ENCODE measurements at places on chromosomes 3 and 15.

DNA sequence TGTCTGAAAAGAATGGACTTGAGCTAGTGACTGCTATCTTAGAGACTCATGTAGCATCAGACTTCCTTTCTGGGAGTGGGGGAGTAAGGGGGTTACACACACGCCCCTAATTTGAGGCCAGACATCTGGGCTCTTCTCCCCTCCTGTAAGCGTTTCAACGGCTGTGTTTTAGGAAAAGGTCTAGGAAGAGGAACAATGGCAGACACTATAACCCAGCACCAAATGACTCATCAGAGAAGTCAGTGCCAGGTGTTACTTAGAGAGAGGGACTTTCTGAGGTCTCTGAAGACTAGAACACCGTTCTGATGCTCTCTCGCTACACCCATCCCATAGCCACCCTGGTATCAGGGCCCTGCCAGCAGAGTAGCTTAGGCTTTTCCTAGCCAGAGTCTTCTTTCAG is 65.5 kb downstream of the SSUH2 start:
- no peak for DNase-seq

- no peak for DNase-seq
These were observed 45.2 kb downstream of the SPRED1 start for GRCh38 chr15:38297623-38298388.

GRCh38 chr15:78242128-78242527 is 7.8 kb upstream of the ACSBG1 start:
- no peak for DNase-seq

DNA sequence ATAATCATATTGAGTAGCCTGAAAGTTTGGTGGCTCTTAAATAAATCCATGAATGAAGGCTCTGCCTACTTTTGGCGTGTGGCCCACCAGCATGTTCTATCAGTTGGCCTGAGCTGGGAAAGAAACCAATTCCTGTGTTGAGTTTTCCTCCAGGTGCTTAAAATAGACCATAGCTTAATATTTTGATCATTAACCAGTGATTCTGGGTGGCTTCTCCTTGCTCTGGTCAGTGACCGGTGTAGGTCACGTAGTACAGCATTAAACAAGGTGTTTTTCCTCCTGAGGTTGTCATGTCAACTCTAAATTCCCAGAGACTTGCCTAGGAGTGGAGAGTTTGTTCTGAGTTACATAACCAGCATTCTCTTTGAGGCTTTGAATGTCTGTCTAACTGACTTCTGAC is 1.3 kb downstream of the HHLA2 start:
- no peak for DNase-seq

- no peak for DNase-seq
These were observed 136.0 kb upstream of the PTPRG start for GRCh38 chr3:61425356-61425755.

DNA sequence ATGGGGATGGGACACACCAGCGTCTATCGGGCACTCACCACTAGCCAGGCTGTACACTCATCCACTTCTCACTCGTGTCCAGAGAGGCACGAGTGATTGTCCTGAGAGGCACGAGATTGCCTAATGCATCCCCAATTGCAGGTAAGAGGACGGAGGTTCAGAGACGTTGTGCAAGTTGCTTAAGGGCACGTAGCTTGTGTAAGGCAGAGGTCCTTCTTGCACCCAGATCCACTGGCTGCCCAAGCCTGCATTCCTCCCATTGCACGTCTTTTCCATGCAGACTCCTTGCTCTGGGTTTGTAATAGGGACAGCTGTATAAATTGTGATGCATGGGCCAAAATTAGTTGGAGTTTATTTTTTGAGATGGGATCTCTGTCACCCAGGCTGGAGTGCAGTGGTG is 264.3 kb downstream of the PLCL2 start:
- no peak for DNase-seq

- no peak for DNase-seq
These were observed 63.4 kb downstream of the LRIG1 start for GRCh38 chr3:66437341-66437929.

- peak; percentile 7 for DNase-seq
These were observed 750 bp downstream of the SLC33A1 start for GRCh38 chr3:155853214-155854140.

DNA sequence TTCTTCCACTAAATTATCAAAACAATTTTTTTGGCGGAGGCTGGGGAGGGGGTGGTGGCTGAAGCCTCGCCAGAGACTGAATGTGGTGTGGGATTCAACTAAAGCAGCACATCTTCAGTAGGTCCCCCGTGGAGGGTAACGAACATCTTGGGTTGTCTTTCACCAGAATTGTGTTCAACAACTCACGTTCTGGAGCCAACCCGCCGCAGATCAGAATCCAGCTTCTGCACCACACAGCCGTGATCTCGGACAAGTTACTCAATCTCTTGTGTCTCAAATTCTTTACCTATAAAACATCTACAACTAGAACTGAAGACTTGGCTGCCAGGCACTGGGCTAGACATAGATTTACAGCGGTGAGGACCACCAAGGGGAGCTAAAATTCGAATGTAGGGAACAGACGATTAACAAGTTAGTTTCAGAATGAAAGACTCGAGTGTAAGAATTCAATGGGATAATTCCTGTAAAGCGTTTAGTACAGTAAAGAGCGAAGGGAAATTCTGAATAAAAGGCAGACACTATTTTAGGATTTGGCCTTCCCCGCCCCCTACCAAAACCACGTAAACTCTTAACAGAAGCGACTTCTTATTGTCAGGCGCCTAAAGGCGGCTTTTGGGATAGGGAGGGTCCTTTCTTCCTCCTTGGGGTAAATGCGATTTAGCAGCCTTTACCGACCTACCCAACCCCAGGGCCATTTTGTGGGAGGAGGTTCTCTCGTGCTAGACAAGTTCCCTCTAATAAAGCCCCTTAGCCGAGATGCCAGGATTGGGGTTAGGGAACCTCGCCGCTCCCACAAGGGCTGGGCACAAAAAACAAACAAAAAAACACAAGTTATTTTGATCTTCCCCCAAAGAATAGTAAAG is 697 bp upstream of the RAB5A start:
- DNase-seq, result no peak

DNA sequence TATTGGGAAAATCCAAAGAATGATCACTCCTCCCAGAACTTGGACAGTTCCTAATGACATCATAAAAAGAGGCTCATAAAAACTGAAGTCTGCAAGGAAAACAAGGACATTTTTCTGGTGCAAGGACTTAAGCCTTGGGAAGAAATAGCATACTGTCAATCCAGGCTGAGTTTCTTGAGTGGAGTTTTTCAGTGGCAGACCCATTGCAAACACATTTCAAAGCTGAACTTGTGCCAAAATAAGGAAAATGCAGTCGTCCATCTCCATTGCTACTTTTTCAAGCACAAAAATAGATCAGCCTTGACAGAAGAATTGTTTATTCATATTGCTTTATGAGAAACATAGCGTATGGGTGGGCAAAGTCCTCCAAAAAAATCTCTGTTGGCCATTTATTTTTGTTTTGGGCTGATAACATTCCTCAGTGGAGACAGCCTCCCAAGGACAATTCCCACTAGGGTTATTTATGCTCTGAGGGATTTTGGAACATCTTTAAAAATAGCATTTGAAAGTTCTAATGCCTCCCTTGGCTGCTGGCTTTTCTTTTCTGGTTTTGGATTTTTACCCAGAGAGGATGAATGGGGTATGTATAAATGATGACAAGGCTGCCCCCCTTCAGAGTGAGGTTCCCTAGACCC is 220.0 kb downstream of the CADPS start:
- DNase-seq, result no peak

- DNase-seq, result no peak
These were observed 11.2 kb downstream of the ATP8B4 start for GRCh38 chr15:50107591-50108408.

- peak; percentile 3 for DNase-seq
These were observed 296.6 kb downstream of the SUCLG2 start for GRCh38 chr3:67357610-67358458.

GRCh38 chr3:129474984-129475804 is 35.2 kb downstream of the IFT122 start:
- DNase-seq, result no peak

DNA sequence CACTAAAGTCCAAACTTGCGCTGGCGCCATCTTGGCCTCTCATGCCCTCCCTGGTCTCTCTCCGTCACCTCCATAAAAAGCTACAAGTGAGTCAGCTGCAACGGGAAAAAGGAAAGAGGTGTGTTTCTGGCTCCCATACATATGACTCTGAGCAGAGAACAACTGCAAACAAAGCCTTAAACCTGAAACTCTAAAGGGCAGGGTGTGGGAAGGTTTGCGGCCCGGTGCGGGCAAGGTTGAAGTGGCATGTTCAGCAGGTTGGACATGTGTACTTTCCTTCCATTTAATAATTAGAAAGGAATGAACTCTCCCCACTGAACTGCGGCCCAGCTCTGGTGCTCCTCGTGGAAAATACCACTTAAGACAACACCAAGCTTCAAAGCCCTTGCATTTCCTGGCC is 59.0 kb upstream of the PPARG start:
- DNase-seq, result no peak

DNA sequence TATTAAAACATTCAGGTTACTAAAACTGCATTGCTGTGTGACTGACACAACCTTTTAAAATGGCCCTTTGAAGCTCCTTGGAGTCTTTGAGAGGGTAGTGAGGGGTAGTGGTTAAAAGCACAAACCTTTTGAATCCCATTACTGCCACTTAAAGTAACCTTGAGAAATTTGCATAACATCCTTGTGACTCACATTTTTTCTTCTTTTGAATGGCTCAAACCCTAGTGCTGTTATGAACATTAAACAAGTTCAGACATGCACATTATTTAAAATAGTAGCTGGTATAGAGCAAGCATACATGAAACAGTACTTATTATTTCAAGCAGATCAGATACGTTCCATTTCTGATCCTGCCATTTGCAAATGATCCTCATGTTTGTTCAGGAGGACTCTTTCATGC is 3.7 kb upstream of the CLDN1 start:
- DNase-seq, result no peak

DNA sequence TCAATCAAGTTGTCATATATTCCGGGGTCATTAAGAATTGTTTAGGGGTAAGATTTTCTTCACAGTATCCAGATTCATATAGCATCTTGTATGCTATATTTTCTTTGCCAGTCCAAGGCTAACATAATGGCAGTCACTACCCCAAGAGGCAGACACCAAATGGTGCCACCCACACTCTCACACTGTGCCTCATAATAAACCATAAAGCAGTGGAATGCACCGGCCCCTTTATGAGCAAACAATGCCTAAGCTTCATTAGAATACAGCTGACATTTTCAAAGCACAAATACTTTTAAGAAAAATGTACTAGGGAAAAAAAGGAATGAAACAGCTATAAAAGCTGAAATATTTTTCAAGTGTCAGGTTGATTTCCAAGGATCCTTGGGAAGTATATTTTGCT is 121.6 kb downstream of the TFDP2 start:
- peak; percentile 8 for DNase-seq

DNA sequence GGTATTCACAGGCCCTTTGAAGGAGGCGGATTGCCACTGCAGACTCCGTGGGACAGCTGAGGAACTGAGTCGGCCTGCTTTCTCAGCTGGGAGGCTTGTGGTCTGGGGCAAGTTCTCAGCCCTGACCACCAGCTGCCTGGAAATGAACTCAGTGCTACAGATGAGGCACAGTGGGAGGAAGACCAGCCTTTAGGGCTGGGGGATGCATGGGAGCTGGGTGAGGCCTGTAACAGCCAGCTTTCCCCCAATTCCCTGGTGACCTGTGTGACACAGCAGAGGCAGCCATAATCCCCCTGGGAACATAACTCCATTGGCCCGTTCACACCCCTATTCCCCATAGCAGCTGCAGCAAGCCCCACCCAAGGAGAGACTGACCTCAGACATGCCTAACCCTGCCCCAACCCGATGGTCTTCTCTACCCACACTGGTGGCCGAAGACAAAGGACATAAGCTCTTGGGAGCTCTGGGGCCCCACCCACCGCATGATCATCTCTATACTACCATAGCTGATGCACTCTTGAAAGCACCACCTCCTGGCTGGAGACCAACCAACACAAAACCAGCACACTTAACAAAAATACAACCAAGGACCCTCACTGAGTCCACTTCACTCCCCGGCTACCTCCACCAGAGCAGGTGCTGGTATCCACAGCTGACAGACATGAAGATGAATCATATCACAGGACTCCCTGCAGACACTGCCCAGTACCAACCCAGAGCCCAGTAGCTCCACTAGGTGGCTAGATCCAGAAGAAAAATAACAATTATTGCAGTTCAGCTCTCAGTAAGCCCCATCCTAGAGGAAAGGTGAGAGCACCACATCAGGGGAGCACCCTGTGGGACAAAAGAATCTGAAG is 24.9 kb downstream of the ZMAT3 start:
- no peak for DNase-seq

GRCh38 chr15:65940618-65940909 is 71.3 kb downstream of the RAB11A start:
- no peak for DNase-seq

GRCh38 chr3:157033001-157033400 is 126.9 kb downstream of the CCNL1 start:
- DNase-seq, result no peak

GRCh38 chr3:171169866-171170265 is 143.3 kb upstream of the SLC2A2 start:
- DNase-seq, result no peak

- no peak for DNase-seq
These were observed 798 bp downstream of the GCHFR start for GRCh38 chr15:40764629-40765103.

DNA sequence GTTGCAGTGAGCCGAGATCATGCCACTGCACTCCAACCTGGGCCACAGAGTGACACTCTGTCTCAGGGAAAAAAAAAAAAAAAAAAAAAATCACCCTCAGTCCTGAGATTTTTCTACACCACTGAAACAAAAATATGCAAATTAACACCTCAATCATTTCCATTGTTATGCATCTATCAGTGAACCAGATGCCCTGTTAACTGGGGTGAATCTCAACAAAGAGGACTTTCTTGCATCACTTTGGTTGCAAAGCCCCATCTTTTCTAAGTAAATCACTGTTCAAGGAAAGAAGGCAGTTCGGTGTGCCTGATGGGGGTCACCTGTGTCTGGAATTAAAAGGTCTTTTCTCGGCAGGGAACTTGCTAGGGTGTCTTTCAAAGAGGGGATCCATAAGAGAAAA is 421.6 kb downstream of the EPHB1 start:
- DNase-seq, result no peak

GRCh38 chr15:69318033-69318432 is 19.3 kb downstream of the PAQR5 start:
- no peak for DNase-seq

DNA sequence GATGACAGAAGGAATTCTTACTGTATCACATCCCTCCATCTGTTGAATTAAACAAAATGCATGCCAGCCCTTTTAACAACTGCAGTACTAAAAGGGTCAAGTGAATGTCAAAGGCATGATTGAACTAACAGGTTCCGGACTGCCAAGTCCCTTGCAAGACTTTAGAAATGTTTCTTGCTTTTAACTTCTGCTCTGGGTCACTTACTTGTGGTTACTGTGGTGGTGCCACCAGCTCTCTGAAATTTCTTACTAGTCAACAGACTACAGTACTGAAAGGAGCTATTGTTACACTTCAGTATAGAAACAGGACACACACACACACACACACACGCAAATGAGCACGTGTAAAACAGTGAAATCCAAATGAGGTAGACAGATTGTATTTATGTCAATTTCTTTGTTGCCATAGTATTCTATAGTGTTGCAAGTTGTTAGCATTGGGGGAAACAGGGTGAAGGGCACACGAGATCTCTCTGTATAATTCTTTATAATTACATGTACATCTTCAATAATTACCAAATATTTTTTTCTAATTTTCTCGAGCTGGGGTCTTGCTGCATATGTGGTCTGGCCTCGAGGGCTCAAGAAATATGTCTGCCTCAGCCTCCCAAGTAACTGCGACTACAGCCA is 79.9 kb upstream of the SLC25A26 start:
- DNase-seq, result no peak

GRCh38 chr3:29758434-29759322 is 477.8 kb downstream of the RBMS3 start:
- DNase-seq, result no peak

Data from NCI-H1092 treated with DMSO at 0.1 percent for 48 hours (cell line).